ENCODE measurements at places on chromosomes 1 and 21.
A peak's percentile ranks its signal among the peaks of the same experiment; 100 is the strongest.

- no peak for DNase-seq
Observed at GRCh38 chr1:5936126-5936525, 56.1 kb downstream of the NPHP4 start.

- DNase-seq = no peak
Observed at GRCh38 chr1:3257788-3258187, 188.8 kb downstream of the PRDM16 start.

GRCh38 chr1:65535981-65536380 is 115.5 kb downstream of the LEPR start:
- DNase-seq = no peak

DNA sequence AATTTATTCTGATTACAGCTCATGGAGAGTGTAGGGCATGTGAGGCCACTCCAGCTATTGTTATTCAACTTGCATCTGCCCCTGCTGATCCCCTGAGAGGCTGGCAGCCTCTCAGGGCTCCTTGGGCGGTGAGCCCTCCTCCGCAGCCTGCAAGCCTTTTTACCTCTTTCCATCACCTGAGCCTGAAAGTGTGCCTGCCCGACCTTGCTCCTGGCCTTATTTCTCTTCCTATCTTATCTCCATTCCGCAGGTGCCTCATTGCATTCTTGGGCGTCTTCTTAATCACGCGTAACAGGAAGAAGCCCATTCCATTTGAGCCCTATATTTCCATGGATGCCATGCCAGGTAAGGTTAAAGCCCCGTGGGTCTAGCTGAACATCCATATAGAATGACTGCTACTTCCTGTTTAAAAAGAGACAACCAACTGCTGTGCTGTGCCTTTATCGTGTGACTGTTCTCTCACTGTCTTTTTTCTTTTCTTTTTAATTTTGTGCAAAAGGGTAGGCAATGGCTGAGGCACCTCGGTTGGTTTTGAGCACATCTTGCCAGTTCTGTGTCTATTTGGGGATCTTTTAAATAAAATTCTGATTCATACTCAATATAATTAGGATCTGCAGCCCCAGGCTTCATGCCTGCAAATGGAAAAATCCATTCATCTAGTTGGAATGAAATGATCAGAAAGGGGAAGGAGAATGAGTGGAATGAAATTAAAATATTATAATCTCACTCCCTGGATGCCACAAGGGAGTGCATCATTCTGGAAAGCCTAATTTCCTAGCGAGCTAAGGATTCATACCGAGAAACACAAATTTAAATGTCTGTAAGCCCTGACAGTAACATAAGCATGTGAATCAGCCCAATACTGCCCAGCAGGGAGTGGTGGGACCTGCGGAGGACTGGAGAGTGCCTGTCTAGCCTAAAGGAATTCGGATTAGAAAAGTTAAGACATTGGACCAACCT is 38.6 kb upstream of the RCAN3 start:
- no peak for DNase-seq

DNA sequence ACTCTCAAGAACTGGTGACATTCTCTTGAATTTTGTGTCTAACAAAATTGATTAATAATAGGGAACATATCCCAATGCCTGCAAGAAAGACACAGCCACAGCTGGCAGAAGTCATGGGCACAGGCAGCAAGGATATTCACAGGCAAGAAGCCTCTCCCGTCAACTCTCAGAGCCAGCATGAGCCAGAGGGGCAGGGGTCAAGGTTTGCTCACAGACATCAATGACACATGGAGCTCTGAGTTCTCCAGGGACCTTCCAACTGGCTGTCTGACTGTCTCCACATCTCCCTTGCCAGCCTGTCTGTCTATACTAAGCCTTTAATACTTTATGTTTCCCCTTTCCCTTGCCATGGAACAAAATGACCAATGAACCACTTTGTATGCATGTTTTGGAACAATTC is 101.5 kb upstream of the RAB4A start:
- no peak for DNase-seq

DNA sequence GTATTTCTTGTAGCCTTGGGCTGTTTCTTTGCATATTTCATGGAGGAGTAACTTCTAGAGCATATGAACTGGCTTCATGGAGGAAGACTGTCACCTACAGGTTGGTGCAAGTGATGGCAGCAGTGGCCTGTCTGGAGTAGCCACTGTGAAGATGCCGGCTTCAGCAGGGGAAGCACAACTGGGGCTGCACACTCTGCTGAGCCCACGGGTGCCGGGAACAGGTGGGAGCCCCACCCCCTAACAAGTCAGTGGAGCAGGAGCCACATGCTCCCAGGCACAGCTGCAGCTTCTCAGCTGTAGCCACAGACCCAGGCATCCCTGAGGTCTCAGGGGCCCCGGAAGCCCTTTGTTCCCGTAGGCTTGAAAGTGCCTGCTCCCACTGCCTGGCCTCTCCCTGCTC is 43.2 kb upstream of the C1orf185 start:
- DNase-seq = no peak

DNA sequence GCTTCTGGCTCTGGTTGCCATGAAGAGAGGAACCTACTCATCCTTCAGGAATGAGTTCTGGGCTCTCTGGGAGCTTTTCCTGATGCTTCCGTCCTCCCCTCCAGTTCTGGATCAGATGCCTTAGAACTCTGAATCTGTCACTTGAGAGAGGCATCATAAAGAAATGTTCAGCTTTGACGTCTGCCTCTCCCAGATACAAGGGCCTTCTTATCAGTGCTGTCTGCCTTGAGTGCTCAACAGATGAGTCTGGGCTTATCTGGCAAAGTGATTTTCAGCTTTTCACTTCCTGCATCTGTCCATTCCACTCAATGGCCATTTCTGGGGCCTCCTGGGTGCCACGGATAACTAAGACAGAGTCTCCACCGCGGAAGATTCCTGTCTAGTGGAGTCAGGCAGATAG is 12.3 kb upstream of the OTUD3 start:
- no peak for DNase-seq

GRCh38 chr1:207962716-207963426 is 51.9 kb upstream of the CD34 start:
- DNase-seq = no peak

DNA sequence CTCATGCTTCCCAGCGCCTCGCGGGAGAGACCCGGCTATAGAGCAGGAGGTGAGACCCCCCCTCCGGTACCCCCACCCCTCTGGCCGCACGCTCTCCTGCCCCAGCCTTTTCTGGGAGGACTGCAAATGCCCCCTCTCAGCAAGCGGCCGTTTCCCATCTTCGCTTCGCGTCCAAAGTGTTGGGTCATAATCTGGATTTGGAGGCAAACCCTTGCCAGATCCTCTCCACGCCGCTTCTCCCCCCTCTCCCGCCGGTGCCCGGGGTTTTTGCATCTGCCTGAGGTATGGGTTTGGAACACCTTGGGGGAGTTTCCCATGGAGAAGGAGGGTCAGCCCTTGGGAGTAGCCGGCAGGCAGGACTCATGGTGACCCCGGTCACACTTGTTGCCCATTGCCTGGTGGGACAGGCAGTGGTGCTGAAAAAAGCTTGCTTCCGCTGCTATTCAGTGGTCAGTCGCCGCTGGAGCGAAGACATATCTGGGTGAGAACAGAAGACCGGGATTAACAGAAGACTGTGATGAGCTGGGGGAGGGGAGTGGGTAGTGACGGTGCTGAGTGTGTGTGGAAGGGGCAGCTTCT is 935 bp downstream of the KCNK2 start:
- DNase-seq = no peak

GRCh38 chr1:201769966-201770365 is 59.0 kb upstream of the IPO9 start:
- no peak for DNase-seq

GRCh38 chr1:235998812-235999211 is 66.1 kb downstream of the NID1 start:
- peak; percentile 31 for DNase-seq

GRCh38 chr1:182035097-182035770 is 26.3 kb downstream of the ZNF648 start:
- DNase-seq = no peak

GRCh38 chr1:85166351-85166750 is 34.5 kb downstream of the SYDE2 start:
- DNase-seq = no peak

- DNase-seq = no peak
Observed at GRCh38 chr1:14923727-14924452, 229.7 kb upstream of the TMEM51 start.

- no peak for DNase-seq
Observed at GRCh38 chr1:217924924-217925323, 293.8 kb downstream of the SPATA17 start.

GRCh38 chr21:41442481-41443186 is 16.6 kb downstream of the MX1 start:
- no peak for DNase-seq

Measured in T-helper 1 cell (primary cell).